MCF 10A (cell line): ENCODE measurements at places on chromosomes 12 and 14. TPM values are rescaled to one million over a fixed set of nuclear protein-coding genes. Genes with fewer than 3 reads are reported as not detected.

- DNase-seq, result no peak
Measured at GRCh38 chr12:54407183-54407905, 11.7 kb downstream of the ITGA5 start.

- DNase-seq, result no peak
Measured at GRCh38 chr14:90421001-90421631, 24.3 kb downstream of the CALM1 start.

KRT72 gene
- total RNA-seq, result not detected in 2 replicates

DNA sequence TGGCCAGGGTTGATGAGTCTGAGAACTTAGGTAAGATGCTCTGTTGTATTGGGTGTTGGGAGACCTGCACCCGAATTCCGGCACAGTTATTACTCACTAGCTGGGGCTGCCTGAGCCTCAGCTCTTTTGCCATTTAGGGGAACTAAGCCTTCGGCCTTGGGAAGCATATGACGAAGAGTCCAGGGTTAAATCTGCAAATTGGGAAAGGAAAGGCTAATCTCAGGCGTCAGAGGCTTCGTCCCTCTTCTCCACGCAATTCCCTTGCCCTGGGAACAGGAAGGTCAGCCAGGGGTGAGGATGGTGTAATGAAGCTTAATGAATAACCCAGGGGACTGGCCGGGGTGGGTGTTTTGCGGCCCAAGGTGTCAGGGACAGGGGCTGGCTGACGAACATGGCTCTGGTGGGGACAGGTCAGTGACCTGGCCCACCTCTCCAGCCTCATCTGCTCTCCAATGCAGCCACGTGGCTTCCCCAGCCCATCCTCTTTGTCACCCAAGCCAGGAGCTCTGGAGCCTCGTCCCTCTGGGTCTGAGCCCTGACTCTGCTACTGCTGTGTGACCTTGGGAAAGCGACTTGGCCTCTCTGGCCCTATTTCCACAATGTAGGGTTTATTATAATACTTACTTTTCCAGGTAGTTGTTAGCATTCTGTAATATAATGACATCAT, 3.8 kb upstream of the SDSL start:
- no peak for DNase-seq

AMN gene
- total RNA-seq, result 0.29 TPM in 1 of 2 replicates, not detected in the other

- peak; percentile 69 for DNase-seq
Measured at GRCh38 chr14:70707138-70708038, 65.7 kb downstream of the TTC9 start.

BRMS1L gene
- 7.8 and 10.8 TPM in 2 replicates for total RNA-seq

- DNase-seq, result no peak
Measured at GRCh38 chr14:69392481-69392880, 5.6 kb downstream of the ERH start.

DNA sequence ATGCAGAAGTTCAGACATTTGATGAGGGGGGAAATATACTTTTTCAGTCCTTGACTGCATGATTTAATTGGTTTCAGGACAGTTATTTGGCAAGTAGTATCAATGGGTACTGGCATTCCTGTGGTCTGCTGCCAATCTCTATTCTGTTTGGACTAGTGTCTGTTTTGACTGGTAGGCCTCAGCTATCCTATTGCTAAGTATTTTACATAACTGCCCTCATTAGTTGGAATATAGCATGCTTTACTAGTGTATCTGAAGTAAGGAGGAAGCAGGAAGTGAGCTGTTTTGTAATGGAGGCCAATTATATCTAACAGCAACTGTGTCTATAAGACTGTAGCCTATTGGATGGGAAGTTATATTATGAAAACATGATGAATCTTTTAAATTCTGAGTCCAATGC, 104.3 kb downstream of the FLRT2 start:
- DNase-seq, result no peak

GRCh38 chr12:7090222-7090998, 1.8 kb downstream of the C1R start:
- DNase-seq, result no peak

ASB2 gene
- total RNA-seq, result not detected in 2 replicates

ABHD12B gene
- not detected in 2 replicates for total RNA-seq

DNA sequence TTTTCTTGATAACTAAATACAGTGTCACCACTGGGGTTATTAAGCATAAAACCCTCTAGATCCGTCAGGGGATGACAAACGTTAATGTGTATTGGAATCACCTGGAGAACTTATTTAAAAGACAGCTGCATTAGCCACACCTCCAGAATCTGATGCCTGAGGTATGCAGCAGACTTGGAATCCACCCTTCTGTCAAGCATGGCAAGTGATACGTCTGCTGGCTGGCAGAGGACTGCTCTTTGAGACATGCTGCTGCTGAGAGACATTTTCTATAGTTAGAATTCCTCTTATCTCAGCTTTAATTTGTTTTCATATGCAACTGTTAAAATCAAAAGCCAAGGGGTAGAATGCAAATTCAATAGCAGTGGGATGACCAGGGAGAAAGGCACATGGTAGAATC, 496.3 kb downstream of the NELL2 start:
- DNase-seq, result no peak

NELL2 gene
- not detected in 2 replicates for total RNA-seq

DNA sequence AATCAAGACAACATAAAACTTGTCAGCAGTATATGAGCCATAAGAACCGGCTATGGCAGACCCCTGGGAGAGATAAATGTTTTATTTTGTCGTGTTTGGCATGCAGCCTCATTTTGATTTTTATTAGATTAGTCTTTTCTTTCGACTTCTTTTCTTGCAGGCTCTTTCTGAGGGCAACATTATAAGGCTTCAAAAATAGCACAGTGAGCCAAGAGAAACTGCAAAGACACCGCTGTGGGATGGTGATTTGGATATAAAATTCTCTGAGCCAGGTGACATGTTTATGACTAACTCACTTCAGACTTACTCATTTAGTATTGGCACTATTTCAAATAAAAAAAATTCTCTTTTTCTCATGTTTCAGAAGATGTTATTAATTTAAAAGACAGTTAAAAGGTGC, 96.8 kb upstream of the PKP2 start:
- no peak for DNase-seq

DNA sequence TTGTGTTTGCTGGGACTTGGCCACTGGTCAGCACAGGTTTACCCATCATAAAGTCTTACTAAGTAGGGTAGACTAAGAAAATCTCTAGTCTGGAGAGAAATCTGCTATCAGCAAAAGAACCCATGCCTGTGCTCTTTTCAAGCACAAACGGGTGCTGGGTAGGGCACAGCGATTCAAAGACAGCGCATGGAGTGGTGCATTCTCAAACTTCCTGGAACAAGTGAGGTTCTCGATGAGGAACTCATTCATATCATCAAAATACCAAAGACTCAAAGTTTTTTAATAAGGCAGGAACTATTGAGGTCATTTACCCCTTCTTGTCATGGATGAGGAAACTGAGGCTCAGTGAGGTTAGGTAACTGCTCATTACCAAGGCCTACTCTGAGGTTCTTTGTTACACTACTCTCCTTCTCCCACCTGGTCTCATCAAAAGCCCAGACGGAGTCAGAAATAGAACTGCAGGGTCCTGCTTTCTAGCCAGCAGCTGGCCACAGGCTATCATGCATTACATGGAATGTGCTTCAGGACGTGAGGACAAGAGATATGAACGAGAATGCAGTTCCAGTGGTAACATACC, 390.3 kb downstream of the ZFP36L1 start:
- DNase-seq, result no peak

RIMKLB gene
- 32.7 and 34.4 TPM in 2 replicates for total RNA-seq

RHEBL1 gene
- 0.35 and 0.93 TPM in 2 replicates for total RNA-seq

DNA sequence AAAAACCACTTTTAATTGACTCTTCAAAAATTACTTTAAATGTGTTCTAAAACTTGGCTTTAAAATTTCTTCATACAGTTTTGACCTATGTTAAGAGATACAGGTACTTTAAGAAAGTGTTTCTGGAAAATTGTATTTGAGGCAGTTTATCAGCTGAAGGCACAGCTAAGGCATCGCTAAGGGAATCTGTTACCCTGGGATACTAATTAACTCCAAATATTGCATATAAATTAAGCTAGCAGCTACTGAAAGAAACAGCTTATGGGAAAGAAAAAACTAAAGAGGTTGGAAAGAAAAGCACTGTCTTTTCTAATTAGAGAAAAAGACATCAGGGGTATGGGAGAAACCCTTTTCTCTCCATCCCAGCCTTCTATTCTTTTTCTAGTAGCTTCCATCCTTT, 134.1 kb upstream of the SLC35F4 start:
- no peak for DNase-seq

- DNase-seq, result no peak
Measured at GRCh38 chr14:69464829-69465228, 19.7 kb upstream of the PLEKHD1 start.

DNA sequence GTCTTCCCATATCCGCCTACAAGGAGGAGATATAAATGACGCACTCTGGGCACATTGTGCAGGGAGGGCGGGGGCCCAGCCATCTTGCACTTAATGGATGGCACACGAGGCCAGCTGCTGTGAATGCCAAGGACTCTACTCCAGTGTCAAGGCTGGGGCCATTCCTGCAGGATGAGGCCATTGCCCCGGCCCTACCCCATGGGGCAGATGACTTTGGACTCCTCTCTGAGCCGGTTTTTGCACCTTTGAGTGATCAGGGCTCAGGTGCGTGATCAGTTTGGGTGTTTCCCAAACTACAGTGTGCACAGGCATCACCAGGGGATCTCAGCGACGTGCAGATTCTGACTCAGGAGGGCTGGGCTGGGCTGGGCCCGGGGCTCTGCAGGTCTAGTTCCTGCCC, 16.1 kb downstream of the MMAB start:
- DNase-seq, result no peak

- DNase-seq, result no peak
Measured at GRCh38 chr12:82523996-82524395, 162.7 kb upstream of the TMTC2 start.

- no peak for DNase-seq
Measured at GRCh38 chr14:89324501-89325298, 92.3 kb downstream of the FOXN3 start.

GRCh38 chr12:48601013-48601756, 31.3 kb upstream of the LALBA start:
- DNase-seq, result peak; percentile 43

DNA sequence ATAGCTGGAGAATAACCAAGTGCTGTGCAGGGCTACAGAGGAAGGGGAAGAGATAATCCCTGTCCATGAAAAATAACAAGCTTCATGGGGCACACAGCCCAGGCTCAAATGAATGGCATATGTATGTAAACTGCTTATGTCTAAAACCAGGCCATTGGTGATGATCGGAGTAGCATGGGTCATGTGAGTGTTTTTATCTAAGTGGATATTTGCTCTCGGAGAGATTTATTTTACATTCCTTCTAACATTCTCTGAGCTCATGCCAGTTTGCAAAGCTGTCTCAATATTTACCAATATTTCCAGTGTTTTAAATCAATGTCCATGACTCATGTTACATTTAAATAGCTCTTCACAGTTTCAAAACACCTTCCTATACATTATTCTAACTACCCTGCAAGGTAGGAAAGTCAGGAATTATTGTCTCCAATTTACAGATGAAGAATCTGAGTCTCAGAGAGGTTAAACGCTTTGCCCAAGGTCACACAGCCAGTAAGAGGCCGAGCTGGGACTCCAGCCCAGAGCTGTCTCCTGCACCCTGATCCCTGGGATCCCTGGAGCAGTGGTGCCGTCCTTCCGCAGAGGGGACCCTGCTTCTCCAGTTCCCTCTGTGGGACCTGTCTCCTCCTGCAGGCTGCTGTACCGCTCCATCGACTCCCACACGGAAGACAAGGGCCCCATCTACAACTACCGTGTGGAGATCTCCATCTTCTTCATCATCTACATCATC, 186.7 kb upstream of the FKBP4 start:
- DNase-seq, result no peak

DNA sequence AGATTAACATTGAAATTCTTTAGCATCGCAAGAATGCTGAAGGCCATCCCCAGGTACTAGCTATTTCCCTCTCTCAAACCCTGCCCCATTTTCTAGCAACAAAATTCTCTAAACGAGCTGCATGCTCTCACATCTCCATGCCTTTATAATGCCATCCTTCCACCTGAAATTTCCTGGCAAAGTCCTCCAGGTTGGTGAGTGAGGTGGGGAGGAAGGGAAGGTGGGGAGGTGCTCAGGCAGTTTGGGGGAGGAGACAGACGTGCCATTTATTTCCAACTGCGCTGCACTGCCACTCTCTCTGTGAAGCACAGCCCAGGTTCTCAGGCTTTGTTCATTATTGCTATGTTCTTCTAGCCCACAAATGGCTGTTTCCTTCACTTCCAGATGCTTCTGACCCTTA, 208.4 kb downstream of the PAWR start:
- DNase-seq, result no peak

FAM222A gene
- total RNA-seq, result 0.19 and 0.29 TPM in 2 replicates

DNA sequence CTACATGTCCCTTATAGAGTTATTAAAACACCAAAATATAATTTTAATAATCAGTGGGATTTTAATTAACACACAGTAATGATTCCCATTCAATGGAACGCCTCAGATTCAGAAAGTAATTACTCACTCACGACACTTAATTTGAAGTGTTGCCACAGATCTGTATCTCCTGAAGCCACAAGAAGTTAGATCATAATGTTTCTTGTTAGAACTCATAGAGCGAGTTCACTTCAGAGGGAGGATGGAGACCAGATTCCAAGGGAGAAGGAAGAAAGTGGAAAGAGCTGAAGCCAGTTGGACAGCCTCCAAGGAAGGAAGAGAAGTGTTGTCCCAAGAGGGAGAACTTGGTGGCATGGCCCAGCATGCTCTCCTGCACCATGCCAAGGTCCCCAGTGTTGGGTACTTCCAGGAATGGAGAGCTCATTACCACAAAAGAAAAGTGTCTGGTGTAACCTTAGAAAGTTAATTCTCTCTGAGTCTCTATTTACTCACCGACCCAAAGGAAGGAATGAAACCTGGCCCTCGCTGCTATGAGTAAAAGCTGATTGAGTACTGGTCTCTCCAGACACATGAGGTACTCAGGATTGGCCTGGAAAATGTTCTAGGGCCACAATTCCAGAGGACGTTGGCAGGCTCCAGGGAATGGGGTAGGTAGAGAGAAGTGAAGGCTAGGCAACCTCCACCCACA, 305.4 kb downstream of the BCL11B start:
- DNase-seq, result no peak

FAM90A1 gene
- total RNA-seq, result not detected in 2 replicates

GRCh38 chr12:103348935-103349334, 146.8 kb downstream of the C12orf42 start:
- no peak for DNase-seq

SYNE3 gene
- total RNA-seq, result 8.9 and 9.5 TPM in 2 replicates

ALDH1L2 gene
- 165 TPM in 2 replicates for total RNA-seq

GRCh38 chr12:57759360-57759980, 4.6 kb downstream of the MARCHF9 start:
- DNase-seq, result peak; percentile 63

KRT2 gene
- total RNA-seq, result not detected in 2 replicates
